ENCODE measurements at places on chromosomes 1 and 21.

DNA sequence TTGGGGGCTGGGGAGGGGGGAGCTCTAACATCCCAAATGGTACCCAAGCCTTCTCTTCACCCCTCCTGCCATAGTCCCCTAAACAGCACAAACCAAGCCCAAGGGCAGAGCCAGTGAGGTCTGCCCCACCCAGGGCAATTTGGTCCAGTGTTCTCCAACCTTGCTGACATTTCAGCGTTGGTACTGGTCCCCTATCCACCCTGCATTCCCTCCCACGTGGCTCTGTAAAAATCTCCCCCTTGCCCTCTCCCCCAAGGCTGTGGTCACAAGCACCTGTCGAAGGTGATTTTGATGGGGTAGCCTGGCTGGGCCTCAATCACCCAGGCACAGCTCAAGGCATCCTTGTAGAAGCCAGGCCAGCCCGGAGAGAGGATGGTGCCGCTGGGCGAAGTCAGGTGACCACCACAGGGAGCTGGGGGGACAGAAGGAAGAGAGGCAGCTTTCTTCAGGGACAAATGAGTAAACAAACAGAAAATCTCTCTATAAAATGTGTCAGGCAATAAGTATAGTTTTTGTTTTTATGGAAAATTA is 137.5 kb upstream of the HMGB4 start:
- no peak for DNase-seq

DNA sequence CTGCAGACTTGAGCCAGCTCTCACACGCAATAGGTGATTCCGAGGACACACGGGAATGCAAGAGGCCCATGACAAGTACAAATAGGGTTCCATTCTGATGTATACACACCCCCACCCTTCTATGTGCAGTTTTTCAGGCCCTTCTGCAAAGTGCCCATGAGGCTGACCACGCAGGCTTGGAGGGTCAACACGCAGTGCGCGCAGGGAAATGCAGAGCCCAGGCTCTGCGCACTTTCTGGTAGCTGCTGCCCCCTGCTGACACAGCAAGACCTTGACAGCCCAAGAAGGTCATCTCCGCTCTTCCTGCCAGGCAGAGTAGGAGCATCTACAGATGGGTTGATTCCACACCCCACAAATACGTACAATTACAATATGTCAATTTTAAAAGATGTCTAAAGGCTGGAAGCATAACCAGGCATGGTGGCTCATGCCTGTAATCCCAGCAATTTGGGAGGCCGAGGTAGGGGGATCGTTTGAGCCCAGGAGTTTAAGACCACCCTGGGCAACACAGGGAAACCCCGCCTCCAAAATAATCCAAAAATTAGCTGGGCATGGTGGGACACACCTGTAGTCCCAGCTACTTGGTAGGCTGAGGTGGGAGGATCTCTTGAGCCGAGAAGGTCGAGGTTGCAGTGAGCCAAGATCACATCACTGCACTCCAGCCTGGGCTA is 18.5 kb downstream of the SH3BP5L start:
- peak; percentile 87 for DNase-seq

DNA sequence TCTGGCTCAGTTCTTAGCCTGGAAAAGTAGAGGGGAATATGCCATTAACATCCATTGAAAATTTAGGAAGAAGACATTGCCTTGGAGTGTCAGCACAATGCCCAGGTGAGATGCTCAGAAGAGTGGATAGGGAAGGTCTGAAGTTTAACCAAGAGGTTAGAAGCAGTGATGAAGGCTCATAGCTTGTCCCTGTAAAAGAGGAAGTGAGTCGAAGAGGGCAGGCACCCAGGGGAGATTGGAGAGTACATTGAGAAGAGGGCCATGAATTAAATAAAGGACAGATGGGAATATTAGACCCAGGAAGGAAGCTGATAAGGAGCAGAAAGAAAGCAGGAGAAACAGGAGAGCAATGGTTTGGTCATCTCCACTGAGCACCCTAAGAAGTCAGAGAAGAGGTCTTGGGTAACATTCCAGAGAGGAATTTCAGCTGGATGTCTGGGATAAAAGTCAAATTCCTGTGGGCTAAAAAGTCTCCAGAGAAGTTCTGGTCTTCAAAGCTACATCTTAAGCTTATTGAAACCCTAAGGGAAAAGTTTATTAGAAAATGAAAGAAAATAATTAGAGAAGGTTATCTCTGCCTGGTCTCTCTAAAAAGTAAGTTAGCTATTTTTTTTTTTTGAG is 17.3 kb downstream of the C8B start:
- DNase-seq = no peak

GRCh38 chr1:94384485-94385265 is 33.5 kb upstream of the ABCD3 start:
- DNase-seq = no peak

DNA sequence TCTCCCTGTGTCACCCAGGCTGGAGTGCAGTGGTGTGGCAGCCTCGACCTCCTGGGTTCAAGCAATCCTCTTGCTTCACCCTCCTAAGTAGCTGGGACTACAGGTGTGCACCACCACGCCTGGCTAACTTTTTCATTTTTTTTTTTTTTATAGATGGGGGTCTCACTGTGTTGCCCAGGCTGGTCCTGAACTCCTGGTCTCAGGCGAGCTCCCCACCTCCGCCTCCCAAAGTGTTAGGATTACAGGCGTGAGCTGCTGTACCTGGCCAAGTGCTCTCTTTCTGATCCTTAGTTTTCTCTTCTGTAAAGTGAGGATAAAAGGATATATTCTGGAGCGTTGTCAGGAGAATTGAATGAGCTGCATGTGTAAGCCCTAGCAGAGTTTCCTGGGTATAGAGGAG is 68.7 kb downstream of the GALNT2 start:
- DNase-seq = no peak

Measured in D341Med (cell line).